ENCODE measurements at places on chromosomes 5 and 9.
A peak's percentile ranks its signal among the peaks of the same experiment; 100 is the strongest.

GRCh38 chr9:91138760-91139159 lies 223.0 kb downstream of the AUH start:
- DNase-seq = no peak

DNA sequence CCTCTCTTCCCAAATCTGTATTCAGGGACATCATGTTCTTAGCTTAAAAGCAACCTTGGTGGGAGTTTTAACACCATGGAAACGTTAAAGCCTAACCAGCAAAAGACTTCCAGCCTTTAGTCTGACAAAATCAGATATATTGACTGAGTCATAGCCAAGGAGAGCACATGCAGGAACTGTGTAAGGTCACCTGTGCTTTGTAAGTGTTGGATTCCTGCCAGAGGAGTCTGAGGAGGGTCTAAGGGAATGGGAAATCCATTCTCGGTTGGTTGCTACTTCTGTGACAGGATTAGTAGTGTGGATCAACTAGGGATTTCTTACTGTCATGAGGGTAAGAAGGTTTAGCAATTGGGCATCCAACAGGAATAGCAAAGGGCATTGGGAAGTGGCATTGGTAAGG lies 142.0 kb upstream of the CHD1 start:
- DNase-seq = no peak

DNA sequence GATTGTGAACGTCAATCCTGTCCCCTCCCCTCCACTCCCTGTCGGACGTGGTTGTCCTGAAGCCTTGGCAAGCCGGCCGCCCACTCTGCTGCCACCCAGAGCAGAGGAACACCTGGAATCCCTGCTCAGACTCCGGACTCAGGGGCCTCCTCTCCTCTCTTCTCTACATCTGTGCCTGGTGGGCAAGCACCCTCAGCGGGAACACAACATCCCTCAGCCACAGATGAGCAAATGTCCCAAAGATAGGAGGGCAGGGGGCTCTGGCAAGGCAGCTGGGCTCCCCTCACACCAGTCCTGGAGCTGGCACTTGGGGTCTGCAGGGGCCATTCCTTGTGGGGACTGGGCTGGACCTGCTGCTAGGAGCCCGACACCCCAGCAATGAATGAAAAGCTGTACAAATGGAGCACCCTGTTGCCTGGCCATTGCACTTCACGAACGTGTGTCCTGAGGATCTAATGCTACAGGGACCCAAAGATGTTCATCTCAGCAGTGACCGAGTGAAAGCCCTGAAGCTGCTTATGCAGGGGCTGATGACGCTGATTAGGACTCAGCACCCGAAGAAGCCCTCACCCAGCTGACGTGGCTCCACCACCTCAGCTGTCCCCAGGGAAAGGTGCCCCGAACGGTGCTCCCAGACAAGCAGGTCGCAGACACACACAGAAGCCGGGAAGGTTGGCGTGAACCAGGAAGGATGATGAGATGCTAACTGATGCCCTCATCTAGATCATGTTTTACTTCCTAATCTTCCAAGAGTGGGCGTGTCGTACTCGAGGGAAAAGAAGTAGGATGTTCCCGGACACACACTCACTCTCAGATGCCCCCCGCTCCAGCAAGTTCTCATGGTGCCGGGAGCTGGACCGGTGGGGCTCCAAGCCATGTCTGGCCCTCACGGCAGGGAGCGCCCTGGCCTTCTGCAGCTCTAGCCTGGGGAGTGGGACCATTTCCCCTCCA lies 177.0 kb upstream of the PPP1R26 start:
- DNase-seq = no peak

GRCh38 chr5:141101059-141101458 lies 786 bp downstream of the PCDHB3 start:
- DNase-seq = no peak

GRCh38 chr5:31800351-31800750 lies 161.4 kb downstream of the PDZD2 start:
- no peak for DNase-seq

DNA sequence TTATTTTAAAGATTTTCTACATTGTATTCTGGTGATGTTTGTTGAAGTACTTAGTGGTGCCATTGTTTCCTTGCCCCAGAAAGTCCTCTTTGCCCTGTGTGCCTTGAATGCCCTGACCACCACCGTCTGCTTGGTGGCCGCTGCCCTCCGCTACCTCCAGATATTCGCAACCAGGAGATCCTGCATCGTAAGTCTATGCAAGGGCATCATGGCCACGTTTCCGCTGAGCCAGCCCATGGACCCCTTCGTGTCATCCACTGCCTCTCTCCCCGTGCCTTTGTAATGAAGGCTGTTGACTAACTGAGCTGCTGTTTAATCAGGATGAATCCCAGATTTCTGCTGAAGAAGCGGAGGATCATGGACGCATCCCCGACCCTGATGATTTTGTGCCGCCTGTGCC lies 52.3 kb downstream of the ENTREP1 start:
- no peak for DNase-seq

GRCh38 chr5:14752497-14753071 lies 88.1 kb downstream of the OTULIN start:
- no peak for DNase-seq

GRCh38 chr9:2016408-2017330 lies 1.5 kb downstream of the SMARCA2 start:
- DNase-seq = peak; percentile 32

DNA sequence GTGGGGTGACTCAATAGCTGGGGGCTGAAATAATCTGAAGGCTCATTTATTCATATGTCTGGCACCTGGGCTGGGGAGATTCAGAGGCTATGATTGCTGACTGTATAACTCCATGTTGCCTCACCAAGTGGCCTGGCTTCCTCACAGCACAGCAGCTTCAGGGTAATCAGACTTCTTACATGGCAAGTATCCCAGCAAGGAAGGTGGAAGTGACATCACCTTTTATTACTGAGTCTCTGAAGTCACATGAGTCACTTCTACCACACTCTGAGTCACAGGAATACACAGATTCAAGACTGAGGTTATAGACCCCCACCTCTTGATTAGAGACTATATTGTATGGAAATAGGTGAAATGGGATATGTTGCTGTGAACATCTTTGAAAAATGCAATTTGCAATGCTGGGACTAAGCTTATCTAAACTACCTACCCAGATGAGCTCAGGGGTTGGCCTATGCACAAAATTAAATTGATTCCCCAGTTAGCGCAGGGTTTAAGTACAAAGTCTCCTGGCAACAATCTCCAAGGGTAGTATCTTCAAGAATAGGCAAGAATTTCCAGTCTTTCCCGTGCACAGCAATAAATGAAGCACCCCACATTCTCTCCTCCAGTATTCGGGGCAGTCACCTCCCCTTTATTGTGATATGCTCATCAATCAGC lies 553.1 kb downstream of the LRRC70 start:
- no peak for DNase-seq

- DNase-seq = no peak
Observed at GRCh38 chr9:93488244-93488643, 34.9 kb upstream of the FAM120AOS start.

GRCh38 chr9:123478967-123479602 lies 123.1 kb downstream of the CRB2 start:
- DNase-seq = no peak

DNA sequence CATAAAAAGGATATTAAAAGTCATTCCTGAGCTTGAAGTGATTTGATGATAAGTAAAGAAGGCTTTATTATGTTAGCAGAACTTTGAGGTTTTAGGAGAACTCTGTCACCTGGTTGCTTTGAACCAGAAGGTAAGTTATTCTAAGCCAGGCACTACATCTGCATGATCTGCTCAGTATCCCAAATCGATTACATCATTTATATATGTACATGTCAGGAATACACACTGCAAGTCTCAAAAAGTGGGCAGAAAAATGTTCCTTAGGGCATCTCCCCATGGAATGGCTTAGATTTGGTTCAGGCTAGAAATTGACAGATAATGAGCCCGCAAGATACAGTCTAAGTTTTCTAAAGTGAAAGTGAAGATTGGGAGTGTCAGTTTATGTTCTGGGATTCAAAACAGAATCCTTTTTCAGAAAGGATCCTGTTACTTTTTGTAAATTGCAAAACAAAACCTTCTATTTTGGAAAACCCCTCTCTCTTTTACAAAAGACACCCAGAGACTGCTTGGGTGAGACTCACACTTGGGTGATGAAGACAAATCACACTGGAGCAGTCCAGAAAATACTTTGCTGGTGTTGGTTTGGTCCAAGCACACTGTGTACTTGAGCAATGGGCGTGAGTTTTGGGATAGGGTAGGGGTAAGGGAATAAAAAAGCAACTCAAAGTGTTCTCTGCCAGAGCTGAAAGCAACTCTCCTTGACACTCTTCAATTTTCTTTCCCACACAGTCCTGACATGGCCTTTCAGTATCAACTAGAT lies 114.5 kb downstream of the FOXD1 start:
- DNase-seq = no peak

GRCh38 chr9:123998278-123998925 lies 13.2 kb upstream of the LHX2 start:
- DNase-seq = no peak

DNA sequence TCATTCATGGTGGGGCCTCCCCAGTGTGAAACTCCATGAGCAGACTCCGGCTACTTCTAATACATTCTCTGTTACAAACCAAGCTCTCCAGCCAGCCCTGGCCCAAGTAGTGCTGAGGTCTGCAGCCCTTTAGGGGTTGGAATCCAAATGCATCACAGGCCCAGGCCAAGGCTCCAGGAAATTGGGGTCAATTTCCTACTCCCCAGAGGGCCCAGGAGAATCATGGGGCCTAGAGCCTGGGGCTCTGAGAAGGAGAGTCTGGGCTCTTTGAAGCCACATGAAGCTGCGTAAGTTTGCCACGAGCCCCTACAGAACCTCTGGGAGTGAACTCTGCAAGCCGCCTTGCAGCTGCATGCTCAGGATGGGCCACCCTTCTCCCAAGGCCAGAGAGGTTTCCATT lies 206.4 kb downstream of the PAPPA start:
- DNase-seq = no peak

- DNase-seq = peak; percentile 45
Observed at GRCh38 chr5:107808671-107809137, 138.0 kb upstream of the EFNA5 start.

DNA sequence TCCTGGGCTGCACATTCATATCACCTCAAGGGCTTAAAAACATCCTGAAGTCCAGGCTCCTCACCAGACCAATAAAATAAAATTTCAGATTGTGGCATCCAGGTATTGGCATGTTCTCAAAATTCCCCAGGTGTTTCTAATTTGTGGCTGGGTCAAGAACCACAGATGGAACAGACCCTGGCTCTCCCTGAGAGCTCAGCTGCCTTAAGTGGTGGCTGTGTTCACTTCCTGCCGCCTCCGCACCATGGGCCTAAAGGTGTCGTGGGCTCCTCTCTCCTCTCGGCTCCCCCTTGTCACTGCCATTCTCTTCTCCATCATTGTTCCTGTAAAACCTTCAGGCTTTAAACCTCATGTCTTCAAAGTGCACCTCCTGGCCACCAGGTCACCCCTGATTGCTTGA lies 17.8 kb upstream of the CCNJL start:
- no peak for DNase-seq

GRCh38 chr5:17415321-17415758 lies 82.7 kb upstream of the TAF11L2 start:
- no peak for DNase-seq

DNA sequence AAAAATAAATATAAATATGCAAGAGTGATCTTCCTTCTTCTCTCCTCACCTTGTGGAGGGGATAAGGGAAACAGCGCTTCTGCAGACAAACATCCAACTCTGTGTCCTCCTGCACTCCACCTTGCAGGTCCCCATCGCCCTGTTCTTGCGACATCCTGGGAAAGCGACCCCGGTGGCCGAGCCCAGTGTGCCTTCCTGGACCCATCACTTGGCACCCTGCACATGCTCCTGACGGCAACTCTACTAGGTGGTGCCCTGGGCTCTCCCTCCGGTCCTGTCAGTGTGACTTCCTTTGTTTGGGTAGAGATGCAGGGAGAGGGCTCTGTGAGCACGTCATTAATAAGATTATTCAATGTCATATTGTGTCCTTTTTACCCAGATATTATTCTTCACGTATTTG lies 266.0 kb upstream of the ADAMTS16 start:
- DNase-seq = no peak

GRCh38 chr5:174545926-174546325 lies 178.5 kb upstream of the MSX2 start:
- no peak for DNase-seq

DNA sequence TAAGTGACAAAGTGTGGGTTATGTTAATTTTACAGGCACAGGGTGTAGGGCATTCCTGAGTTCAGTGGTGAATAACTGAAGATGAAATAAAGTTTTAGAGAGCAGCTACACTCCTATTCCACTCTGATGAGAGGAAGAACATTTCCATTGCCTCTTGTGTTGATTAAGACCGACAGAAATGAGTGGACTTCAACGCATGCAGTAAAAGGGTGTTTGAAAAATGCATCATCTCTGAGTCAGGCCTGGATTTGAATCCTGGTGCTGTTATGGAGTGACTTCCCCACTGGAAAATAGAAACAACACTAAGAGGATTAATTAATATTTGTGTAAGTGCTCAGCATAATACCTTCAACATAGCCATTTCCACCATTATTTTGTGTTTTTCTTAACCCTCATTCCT lies 86.3 kb downstream of the PRR16 start:
- no peak for DNase-seq

- no peak for DNase-seq
Observed at GRCh38 chr5:123203105-123203800, 114.2 kb downstream of the PRDM6 start.

- no peak for DNase-seq
Observed at GRCh38 chr9:123406016-123406415, 50.0 kb downstream of the CRB2 start.

DNA sequence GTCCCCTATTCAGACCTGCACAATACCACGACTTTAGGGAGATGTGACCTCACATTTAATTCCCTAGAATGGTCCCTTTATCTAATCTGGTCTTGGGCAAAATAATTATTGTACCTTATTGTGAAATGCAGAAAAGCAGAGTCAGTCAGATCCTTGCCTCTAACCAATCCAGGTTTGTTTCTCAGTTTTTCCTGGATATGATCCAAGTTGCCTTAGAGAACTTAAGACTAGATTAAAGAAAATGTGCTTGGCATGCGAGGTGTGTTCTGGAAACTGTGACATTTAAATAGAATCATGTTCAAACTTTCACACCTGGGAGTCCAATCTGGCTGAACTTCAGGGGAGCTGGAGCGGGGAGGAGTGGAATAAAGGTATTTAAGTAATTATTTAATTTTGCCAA lies 696.2 kb downstream of the DNAH5 start:
- no peak for DNase-seq

DNA sequence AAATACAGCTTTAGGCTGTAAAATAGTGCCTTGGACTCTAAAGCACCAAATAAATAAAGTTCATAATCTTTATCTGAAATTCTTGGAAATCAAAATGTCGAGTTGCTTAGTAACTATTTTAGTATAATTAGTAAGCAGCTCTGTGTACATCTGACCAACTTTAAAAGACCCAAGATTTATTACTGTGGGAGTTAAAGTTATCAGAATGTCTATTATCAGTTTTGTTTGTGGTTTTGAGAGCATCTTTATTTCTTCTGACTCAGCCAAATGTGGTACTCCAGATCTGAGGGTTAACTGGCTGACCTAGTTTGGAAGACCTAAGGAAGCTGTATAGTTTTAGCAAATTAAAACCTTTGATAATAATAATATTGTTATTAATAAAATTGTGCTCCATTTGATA lies 81.2 kb downstream of the PRLR start:
- no peak for DNase-seq

- DNase-seq = no peak
Observed at GRCh38 chr9:130607640-130608420, 28.5 kb downstream of the FUBP3 start.

- DNase-seq = no peak
Observed at GRCh38 chr9:89339807-89340206, 21.5 kb downstream of the SECISBP2 start.

- DNase-seq = no peak
Observed at GRCh38 chr9:137040568-137040967, 5.4 kb downstream of the NPDC1 start.
